ENCODE measurements at places on chromosomes 3 and 15.

GRCh38 chr15:72796515-72797337, 13.2 kb upstream of the ADPGK start:
- DNase-seq = no peak

- DNase-seq = no peak
These were observed 82.1 kb upstream of the BCHE start for GRCh38 chr3:165919284-165919683.

DNA sequence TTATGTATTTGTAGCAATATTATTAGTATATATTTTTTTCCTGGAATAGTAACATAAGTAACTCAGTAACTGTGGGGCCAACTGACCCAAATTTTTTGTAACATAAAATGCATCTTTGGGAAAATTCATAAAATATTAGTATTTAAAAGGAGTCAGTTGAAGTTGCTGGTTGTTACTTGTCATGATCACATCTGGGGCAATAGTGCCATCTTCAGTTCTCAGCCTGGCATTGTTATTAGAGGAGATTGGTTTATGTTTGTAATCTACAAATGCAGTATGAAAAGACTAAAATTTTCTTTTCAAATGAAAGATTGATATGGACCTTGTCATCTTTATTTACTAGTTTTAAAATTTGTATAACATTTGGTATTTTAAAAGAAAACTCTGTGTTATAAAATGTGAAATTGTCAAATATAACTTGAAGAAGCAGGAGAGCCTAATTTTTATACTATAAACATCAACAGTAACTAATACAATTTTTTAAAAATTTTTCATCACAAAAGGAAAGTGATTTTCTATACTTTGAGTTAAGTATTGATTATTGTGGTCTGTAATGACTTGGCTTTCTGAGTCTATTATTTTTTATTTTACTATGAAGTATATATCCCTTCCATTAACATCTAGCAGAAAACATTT, 38.8 kb upstream of the MLF1 start:
- no peak for DNase-seq

GRCh38 chr3:35857004-35857403, 217.7 kb downstream of the ARPP21 start:
- no peak for DNase-seq

GRCh38 chr3:172716476-172716875, 5.6 kb upstream of the NCEH1 start:
- DNase-seq = no peak

DNA sequence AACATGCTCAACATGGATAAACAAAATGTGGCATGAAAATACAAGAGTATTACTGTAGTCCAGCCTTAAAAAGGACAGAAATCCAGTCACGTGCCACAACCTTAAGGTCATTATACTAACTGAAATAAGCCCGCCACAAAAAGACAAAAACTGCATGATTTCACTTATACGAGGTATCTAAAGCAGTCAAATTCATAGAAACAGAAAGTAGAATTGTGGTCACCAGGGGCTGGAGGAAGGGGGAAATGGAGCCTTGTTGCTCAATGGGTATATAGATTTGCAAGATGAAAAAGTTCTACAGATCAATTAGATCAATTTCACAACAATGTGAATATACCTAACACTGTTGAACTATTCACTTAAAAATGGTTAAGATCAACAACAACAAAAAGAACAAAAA, 7.4 kb downstream of the GLB1 start:
- DNase-seq = no peak

DNA sequence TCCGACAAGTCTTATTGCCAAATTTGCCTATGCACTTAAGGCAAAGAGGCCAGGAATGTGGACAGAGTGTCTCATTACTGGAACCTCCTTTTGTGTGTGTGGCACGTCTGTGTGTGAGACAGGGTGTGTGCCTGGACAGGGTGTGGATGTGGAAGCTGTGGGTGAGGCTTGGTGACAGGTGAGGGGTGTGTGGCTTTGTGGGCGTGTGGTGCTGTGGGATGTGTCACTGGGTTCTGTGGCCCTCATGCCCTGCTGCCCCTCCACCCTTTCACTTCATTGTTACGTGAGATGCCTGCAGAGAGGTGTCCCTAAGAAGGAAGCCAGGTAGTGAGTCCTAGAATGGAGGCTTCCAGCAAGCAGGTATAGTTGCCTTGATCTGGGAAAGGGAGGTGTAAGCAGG, 244.0 kb upstream of the CHRNA7 start:
- DNase-seq = no peak

- DNase-seq = no peak
These were observed 94.0 kb downstream of the CYP19A1 start for GRCh38 chr15:51244423-51244869.

GRCh38 chr3:5499404-5499803, 311.9 kb downstream of the EDEM1 start:
- no peak for DNase-seq

GRCh38 chr3:156530980-156531379, 23.9 kb downstream of the SSR3 start:
- no peak for DNase-seq

DNA sequence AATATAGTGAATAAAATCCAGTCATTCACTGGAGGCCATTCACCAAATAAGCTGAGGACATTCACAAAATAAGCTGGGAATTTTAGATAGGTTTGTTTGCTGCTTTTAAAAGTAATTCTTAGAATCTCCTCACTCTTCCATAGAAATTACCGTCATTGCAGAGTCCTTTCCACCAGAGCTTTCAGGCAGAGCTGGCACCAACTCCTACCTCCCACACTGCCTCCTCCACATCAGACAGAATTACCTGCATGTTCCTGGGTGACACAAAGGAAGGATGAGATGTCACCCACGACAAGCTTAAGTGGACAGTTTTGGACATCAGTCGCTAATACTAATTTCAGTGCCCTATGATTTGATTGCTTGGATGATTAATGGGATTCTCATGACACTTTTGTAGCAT, 1113.2 kb downstream of the IGSF11 start:
- DNase-seq = no peak

Data from stimulated activated CD8-positive, alpha-beta memory T cell treated with anti-CD3 and anti-CD28 coated beads, Interleukin-7, amount 100 ng/mL, for 48 hours (primary cell).